ENCODE measurements at places on chromosomes 4 and X.

GRCh38 chr4:35900286-35901243 lies 343.7 kb downstream of the ARAP2 start:
- no peak for DNase-seq

DNA sequence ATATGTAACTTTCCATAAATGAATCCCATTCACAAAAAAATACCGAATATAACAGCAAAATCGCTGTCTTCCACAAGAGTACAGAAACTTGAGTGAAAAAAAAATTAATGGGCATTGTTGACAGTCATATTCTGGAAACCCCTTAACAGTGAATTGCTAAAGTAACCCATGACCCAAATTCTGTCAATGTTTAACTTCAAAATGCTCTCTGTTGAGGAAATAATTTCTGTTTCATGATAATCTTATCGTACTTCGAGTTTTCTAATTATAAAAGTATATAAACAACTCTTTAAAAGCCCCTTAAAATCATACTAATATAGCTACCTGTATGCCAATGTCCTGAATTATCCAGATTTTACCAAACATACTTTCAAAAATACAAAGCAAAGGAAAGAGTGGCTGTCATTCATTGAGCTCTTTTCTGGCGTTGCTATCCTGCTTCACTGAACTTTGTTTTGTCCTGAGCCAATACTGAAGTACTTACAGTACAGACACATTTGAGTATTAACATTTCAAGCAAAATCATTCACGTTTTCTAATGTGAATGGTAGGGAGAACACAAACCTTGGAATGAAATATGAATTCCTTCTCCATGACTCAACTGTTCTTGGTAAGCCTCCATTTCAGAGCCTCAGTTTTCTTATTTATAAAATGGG lies 2.4 kb downstream of the XAGE3 start:
- DNase-seq: no peak

DNA sequence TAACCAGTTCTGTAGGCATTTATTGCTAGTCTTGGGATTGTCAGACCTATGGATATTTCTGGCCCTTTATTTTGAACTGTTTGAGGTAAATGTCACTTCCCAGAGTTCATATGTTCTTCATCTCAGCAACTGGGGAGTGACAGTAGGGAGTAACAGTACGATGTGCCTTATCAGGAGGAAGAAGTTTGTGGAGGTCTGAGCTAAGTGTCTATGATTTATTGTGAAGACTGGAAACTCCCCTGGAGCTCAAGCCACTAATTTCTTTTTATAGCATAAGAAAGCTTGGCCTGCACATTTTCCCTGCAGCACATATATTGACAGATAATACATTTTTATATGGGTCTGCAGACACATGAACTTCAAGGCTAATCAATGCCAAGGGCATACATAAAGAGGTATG lies 383.8 kb downstream of the GRXCR1 start:
- no peak for DNase-seq

DNA sequence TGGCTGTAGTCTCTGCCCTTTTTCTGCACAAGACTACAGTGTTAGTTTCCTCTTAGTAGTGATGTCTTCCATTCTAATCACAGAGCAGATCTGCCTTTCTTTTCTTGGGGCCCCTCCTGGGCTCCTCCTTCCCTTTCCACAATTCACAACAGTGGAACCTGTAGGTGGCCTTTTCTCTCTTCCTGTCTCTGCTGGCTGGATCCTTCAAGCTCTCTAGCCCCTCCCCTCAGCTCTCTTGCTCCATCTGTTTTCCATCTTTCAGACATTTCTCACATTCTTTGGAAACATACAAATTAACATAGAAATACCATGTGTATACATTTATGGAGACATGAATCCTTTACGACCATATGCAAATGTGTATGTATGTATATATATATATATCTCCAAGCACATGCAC lies 304 bp upstream of the SPIN2A start:
- DNase-seq: no peak

DNA sequence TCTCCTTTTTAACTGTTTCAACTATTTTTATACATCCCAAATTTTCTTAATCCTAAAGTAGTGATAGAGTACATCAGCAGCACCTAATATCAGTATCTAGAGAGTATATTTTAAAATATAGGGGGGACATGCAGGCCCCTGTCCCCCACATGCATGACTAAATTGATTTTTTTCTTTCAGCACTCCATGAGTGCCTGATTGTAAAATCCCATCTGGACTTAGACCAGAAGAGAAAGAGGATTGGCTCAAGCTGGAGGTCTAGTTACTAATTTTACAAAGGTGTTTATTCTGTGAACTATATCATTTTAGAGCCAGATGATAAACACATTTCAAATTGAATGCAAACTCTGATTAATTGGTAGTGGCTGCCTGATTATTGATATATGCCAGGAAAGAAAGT lies 1533.9 kb upstream of the PABPC4L start:
- DNase-seq: no peak

DNA sequence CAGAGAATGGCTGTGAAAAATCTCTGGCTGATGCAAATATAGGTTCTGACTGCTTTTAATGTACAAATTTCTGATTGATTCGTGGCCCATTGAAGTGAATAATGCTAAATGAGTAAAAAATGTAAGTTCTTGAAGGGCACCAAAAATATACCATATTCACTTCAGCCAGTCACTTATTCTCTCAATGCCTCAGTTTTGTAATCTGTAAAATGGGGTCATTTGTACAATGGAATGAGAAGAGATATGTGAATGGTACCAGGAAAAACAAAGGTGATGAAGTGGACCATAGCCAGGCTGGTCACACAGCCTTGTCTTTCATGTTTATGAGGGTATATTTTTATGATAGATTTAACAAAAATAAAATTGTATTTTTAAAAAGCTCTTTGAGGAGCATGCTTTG lies 441.2 kb upstream of the NR3C2 start:
- DNase-seq: no peak

DNA sequence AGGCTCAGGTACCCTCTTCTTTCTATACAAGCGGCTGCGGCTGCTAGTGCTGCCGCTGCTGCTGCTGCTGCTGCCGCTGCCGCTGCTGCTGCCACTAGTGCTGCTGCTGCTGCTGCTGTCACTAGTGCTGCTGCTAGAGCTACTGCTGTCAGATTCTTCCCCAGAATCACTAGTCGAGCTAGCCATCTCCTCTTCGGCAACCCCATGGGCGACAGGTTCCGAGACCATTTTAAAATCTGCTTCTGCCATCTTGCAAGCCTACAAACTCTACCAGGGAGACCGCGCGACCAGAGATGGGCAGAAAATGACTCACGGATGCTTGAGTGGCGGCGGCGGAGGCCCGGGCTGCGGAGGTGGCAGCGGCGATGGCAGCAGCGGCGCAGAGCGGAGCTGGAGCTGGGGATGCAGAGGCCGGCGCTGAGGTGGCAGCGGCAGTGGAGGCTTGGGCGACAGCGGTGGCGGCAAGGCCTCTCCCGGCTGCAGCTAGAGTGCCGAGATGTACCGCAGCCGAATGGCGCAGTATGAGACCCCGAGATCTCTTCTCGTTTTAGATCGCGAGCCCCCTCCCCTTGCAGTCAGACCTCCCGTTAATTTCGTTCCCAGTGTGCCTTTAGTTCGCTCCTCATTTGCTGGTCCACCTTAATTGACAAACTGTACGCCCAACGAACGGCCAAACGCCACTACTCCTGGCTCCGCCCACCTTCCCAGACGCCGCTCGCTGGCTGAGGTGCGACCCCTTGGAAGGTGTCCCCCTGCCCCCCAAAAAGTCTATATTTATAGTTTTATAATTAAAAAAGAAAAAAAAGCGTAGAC lies at the start of gene NAP1L3:
TSS of gene NAP1L3 (minus strand) at position 523 of the 813 bp plus-strand sequence. CDS start at position 249, 274 bp downstream.
- no peak for DNase-seq

DNA sequence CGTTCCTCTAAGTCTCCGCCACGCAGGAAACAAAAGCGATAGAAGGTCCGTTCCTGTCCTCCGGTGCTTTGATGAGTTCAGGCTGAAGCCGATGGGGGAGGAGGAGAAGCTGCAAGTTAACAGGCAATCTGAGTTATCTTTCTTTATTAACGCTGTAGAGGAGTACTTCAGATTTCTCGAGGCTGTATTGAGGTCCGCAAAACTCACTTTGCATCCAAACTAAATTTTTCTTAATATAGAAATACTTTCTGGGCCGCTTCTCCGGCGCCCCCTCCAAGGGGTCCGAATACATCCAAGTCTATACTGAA lies 395 bp upstream of the SOWAHB start:
- DNase-seq: no peak

DNA sequence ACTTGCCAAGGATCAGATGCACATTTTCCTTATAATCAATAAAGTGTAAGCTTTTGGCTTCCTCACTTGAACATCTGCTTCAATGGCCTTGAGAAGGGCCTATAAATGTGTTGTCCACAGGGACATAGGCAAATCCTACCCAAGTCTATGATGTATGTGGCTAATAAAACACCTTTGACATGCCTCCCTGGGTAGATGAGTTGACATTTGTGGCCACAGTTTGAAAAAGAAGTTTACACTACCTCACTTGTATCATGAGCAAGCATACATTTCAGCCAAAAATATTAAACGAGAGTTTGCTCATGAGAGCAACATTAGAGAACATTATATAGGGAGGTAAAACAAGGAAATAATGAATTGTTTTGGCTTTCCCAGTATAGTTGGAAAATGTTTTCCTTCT lies 1067.7 kb downstream of the C4orf33 start:
- no peak for DNase-seq

DNA sequence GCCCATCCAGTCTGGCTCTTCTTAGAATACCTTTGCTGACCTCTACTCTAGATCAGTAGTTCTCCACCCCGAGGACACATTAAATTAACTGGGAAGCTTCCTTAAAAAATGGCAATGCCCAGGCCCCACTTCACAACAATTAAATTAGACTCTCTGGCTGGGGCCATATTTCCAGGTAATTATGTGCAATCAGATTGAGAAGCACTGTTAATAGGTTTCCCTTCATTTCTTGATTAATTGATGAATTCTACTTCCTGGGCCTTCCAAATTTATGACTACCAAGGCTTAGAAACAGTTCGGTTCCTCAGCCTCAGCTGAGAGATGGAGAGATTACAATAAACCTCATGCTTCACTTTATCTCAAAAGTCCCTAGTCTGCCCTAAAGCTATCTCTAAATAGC lies 71.7 kb upstream of the LIMCH1 start:
- no peak for DNase-seq

GRCh38 chr4:61070269-61070668 lies 129.9 kb upstream of the ADGRL3 start:
- peak; percentile 76 for DNase-seq

DNA sequence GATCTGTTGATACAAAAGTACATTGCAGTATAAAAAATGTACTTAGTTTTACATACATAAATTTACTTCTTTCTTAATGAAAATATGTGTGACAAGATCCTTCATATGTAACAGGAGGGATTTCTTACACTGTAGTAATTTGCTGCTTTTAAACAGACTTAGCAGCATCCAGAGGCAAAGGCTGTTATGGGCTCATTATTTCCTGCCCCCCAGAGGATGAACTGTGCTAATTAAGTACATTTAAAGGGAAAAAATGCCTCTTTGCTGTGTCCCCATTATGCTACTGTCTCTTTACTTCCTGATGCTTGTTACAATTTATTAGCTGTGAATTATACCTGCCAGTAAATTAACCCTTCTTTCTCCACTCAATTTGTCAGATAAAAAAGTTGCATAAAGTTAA lies 47.1 kb downstream of the NDST3 start:
- no peak for DNase-seq

DNA sequence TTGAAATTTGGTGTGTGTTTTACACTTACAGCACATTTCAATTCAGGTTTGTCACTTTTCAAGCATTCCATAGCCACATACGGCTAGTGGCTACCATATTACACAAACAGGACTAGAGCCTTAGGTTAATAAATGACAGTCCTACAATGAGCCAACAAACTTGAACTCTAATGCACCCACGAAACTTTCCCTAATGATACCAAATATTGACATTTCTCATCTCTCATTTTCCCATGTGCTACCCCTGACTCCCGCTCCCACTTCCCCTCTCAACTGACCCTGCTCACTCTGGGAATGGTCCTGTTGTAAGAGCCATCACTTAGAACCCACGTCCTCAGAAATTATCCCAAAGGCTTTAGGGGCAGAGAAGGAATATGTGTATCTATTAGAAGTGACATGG lies 4.9 kb upstream of the TLR10 start:
- DNase-seq: no peak

DNA sequence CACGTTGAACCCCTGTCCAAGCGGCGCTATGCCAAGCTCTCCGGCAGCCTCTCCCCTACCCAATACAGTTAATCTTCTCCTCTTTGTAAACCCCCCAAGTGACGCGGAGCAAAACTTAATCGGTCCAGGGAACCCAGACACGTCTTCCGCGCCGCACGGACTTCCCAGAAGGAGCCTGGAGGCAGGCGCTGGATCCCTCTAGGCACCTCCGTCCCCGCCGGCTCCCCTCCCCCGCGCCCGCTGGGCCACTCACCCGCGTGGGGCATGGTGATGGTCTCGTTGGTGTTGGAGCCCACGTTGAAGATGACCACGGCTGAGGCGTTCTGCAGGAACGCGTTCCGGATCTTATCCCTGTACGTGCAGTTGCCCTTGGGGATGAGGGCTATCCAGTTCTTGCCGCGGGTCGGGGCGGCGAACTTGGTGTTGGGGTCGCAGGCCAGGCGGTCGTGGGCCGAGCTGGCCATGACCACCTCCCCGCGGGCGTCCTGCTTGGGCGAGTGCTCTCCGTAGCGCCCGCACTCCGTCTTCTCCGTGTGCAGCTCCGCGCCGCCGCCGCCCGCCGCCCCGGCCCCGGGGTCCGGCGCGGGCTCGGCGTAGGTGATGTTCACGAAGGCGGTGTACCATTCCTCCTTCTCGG lies 1.1 kb downstream of the RNF150 start:
- DNase-seq: no peak

DNA sequence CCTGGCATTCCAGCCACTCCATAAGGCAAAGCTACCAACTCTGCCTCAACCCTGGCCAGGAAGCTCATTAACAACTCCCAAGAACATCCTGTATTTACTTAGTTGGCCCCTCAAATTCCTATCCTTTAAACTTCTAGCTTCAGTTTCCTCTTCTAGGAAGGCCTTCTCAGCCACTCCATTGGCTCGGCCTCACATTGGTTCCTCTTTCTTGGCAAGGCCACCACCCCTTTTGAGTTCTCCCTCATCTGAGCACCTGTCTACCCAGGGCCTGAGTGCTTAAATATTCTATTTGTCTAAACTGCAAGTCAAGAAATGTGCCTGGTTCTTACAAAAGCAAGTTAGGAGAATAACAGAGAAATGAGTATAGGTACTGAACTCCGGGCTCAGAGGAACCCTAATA lies 10.0 kb downstream of the SMC1A start:
- peak; percentile 66 for DNase-seq
